ENCODE measurements at places on chromosomes 6 and 20. TPM values are rescaled to one million over a fixed set of nuclear protein-coding genes. Genes with fewer than 3 reads are reported as not detected.

Gene TRDN
- not detected for total RNA-seq

Gene GPSM3
- total RNA-seq = 89.5 TPM

Gene ERVFRD-1
- not detected for total RNA-seq

Gene SIRPB1
- 2.3 TPM for total RNA-seq

Gene PEDS1
- total RNA-seq = 20.2 TPM

Gene SMOC2
- not detected for total RNA-seq

Gene TMC2
- total RNA-seq = not detected

Gene CITED2
- total RNA-seq = 69.8 TPM

DNA sequence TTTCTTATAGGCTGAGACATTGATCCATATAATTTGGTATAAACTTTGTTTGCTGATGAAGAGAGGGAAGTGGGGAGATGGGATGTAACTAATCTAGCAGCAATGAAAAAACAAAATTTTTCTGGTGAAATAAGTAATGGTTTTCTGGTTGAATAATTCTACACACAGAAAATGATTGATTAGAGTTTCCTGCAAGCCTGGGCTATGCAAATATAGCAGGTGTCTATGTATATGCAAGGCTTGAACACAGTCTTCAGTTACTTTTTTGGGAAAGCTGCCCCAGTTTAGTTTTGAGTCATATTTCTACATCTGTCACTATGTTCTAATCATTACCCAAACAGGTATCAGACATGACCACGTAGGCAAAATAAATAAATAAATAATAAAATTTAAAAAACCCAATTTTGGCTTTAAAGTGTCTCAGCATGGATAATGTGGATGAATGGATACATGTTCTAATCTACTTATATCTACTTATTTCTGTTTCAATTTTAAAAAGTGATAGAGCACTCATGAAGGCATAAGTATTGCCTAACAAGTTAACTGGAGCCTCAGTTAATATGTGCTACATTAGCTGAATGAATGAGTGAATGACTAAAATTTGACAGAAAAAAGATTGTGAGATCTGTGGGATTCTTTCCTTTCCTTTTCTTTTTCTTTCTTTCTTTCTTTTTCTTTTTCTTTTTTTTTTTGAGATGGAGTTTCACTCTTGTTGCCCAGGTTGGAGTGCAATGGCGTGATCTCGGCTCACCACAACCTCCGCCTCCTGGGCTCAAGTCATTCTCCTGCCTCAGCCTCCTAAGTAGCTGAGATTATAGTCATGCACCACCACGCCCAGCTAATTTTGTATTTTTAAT, 37.2 kb upstream of the TFB1M start:
- DNase-seq = no peak
- H3K4me3 ChIP-seq = no peak overlapping the region
- no peak overlapping the region for H3K27ac ChIP-seq
- H3K27me3 ChIP-seq = peaks cover 5% of the 10 kb centered on the region
- no peaks in the 10 kb centered on the region for H3K36me3 ChIP-seq

- no peak overlapping the region for H3K4me3 ChIP-seq
- no peaks in the 10 kb centered on the region for H3K36me3 ChIP-seq
- H3K27me3 ChIP-seq = no peaks in the 10 kb centered on the region
- no peak overlapping the region for H3K27ac ChIP-seq
- no peaks in the 10 kb centered on the region for H3K4me1 ChIP-seq
Observed at GRCh38 chr20:11267131-11267761, 593.4 kb upstream of the JAG1 start.

- no peaks in the 10 kb centered on the region for H3K4me1 ChIP-seq
- H3K27ac ChIP-seq = no peak overlapping the region
- DNase-seq = no peak
- H3K4me3 ChIP-seq = no peak overlapping the region
Observed at GRCh38 chr6:116087437-116088027, 13.1 kb upstream of the NT5DC1 start.

DNA sequence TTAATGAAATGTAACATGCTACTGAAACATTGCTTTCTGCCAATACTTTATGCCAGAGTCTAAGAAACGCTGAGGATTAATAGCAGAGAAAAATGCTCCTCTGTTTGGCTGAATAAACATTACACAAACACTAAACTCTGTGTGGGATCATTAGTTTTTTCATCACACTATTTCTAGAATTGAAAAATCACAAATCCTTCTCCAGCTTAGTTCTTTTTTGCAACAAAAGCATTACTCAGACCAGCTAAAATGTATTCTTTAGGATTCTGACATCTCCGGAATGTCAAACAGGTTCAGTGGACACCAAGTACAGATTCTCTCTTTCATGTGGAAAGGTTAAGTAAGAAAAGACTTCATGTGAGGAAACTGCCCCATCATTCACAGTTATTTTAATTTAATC, 226.9 kb downstream of the SIM1 start:
- DNase-seq = no peak
- H3K27me3 ChIP-seq = no peaks in the 10 kb centered on the region
- H3K36me3 ChIP-seq = no peaks in the 10 kb centered on the region
- H3K27ac ChIP-seq = no peak overlapping the region

DNA sequence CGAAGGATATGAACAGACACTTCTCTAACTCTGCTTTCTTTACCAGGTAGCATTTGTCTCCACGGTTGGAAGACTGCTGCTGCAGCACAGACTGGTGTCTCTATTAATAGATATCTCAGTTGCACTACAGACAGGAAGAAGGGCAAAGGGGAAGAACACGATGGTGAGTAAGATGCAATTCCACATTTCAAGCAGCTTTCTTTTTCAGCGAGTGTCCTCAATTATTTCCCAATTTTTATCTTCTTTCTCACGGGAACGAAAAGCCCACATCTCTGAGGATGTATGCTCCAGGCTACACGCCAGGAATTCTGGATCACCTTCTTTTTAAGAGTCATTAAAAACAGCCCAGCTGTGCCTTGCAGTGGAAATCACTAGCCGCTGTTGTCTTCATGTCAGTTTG, 311.6 kb upstream of the ECI2 start:
- no peaks in the 10 kb centered on the region for H3K27me3 ChIP-seq
- H3K27ac ChIP-seq = no peak overlapping the region
- no peaks in the 10 kb centered on the region for H3K36me3 ChIP-seq
- no peak for DNase-seq

DNA sequence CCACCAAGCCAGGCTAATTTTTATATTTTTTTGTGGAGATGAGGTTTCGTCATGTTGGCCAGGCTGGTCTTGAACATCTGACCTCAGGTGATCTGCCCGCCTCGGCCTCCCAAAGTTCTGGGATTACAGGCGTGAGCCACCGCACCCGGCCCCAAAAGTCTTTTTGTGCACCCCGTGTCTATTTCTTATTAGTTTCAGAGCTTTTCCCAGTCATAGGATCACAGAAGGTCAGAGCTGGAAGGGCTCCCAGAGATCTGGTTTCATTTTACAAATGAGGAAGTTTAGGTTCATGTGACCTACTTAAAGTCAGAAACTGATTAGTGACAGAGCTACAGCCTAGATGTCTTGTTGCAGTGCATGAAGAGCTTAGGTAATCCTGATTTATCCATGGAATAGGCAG, 1.6 kb upstream of the OGFRL1 start:
- H3K4me1 ChIP-seq = peaks cover 14% of the 10 kb centered on the region
- H3K27me3 ChIP-seq = no peaks in the 10 kb centered on the region
- no peaks in the 10 kb centered on the region for H3K36me3 ChIP-seq
- no peak overlapping the region for H3K27ac ChIP-seq
- no peak for DNase-seq
- H3K4me3 ChIP-seq = no peak overlapping the region

DNA sequence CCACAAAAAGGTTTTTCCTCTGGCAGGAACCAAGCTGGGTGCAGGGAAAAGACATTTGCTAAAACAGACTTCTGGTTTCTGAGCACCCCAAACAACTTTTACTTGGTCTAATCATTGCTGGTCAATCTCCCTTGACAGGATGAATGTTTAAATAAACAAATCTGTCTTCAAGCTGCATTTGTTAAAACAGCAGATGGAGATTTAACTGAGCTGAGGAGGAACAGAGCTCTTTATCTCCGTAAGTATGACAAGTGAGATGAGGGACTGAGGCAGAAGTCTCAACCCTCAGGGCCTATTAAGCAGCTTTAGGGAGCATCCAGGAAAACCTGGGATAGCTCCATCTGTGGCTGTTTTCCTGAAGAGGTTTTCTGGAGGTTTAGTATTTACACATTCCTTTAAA, 40.6 kb downstream of the NINL start:
- no peak overlapping the region for H3K27ac ChIP-seq
- H3K36me3 ChIP-seq = no peaks in the 10 kb centered on the region
- H3K4me1 ChIP-seq = no peaks in the 10 kb centered on the region
- no peak overlapping the region for H3K4me3 ChIP-seq
- no peaks in the 10 kb centered on the region for H3K27me3 ChIP-seq

DNA sequence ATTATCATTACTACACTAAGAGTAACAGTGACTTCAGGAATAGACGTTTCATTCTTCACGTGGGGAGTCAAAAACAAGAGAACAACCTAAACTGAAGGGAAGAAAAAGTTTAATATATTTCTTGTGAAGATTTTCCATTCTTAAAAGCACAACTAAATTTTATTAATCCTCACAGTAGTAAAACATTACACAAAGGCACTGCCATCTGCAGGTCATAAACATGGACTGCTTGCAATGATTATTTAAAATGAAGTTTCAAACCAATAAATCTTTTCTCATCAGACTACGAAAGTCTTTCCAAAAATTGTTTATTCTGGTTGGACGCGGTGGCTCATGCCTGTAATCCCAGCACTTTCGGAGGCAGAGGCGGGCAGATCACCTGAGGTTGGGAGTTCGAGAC, 2.6 kb downstream of the NCOA5 start:
- no peak overlapping the region for H3K4me3 ChIP-seq
- H3K27ac ChIP-seq = no peak overlapping the region
- no peak for DNase-seq
- H3K36me3 ChIP-seq = no peaks in the 10 kb centered on the region

DNA sequence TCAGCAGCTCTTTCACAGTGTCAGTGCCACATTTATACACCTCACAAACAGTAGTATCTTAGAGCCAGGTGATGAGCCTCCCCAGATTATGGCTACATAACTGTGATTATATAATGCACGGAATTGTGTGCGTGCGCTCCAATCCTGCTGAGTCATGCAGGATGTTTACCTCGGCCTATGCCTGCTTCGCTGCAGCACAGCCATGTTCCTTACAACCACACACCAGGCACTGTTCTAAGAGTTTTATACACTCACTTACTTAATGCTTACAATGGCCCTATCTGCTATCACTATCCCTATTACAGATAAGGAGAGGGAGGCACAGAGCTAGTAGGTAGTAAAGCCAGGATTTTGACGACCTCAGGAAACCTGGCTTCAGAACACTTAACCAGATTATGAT, 7.3 kb downstream of the ZKSCAN3 start:
- DNase-seq = no peak
- H3K36me3 ChIP-seq = no peaks in the 10 kb centered on the region
- no peak overlapping the region for H3K27ac ChIP-seq

GRCh38 chr6:2918936-2919335, 15.8 kb upstream of the SERPINB9 start:
- peaks cover 8% of the 10 kb centered on the region for H3K4me1 ChIP-seq
- DNase-seq = no peak
- no peaks in the 10 kb centered on the region for H3K27me3 ChIP-seq
- no peaks in the 10 kb centered on the region for H3K36me3 ChIP-seq
- no peak overlapping the region for H3K4me3 ChIP-seq
- H3K27ac ChIP-seq = no peak overlapping the region

DNA sequence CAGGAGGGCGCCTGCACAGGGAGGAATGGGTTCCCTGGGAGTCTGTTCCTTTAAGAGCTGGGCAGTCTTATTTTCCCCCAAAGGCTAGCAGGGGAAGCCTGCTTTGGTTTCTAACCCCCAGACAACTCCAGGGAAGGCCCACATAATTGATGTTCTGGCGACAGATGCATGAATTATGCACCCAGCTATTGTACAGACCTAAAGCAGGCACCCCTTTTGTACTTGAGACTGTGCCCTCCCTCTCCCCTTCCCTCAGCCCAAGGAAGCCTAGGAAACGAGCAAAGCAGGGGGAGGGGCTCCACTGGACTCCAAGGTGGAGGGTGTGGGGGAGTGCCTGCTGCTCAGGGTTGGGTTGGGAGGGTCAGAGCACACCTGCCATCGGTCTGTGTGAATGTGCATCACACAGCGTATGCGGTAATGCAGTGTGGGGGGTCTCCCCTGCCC, 102.1 kb downstream of the KCNB1 start:
- peaks cover 4% of the 10 kb centered on the region for H3K27me3 ChIP-seq
- no peak overlapping the region for H3K4me3 ChIP-seq
- no peak overlapping the region for H3K27ac ChIP-seq
- H3K36me3 ChIP-seq = no peaks in the 10 kb centered on the region
- DNase-seq = no peak

- no peak for DNase-seq
- no peaks in the 10 kb centered on the region for H3K36me3 ChIP-seq
- H3K27ac ChIP-seq = no peak overlapping the region
- H3K27me3 ChIP-seq = no peaks in the 10 kb centered on the region
Observed at GRCh38 chr6:47690214-47690613, 8.2 kb upstream of the ADGRF4 start.

GRCh38 chr20:15922556-15922955, 650.7 kb downstream of the KIF16B start:
- H3K27ac ChIP-seq = no peak overlapping the region
- no peak overlapping the region for H3K4me3 ChIP-seq
- no peaks in the 10 kb centered on the region for H3K36me3 ChIP-seq
- H3K4me1 ChIP-seq = no peaks in the 10 kb centered on the region

- no peaks in the 10 kb centered on the region for H3K4me1 ChIP-seq
- no peaks in the 10 kb centered on the region for H3K36me3 ChIP-seq
- DNase-seq = no peak
- H3K27ac ChIP-seq = no peak overlapping the region
Observed at GRCh38 chr6:89485320-89485719, 52.4 kb downstream of the ANKRD6 start.

- H3K27me3 ChIP-seq = no peaks in the 10 kb centered on the region
- H3K4me3 ChIP-seq = no peak overlapping the region
- peaks cover 6% of the 10 kb centered on the region for H3K4me1 ChIP-seq
- H3K36me3 ChIP-seq = no peaks in the 10 kb centered on the region
- H3K27ac ChIP-seq = no peak overlapping the region
Observed at GRCh38 chr6:166379800-166380199, 2.9 kb downstream of the MPC1 start.

- H3K27me3 ChIP-seq = no peaks in the 10 kb centered on the region
- no peak overlapping the region for H3K27ac ChIP-seq
- no peak overlapping the region for H3K4me3 ChIP-seq
- no peaks in the 10 kb centered on the region for H3K36me3 ChIP-seq
- no peak for DNase-seq
Observed at GRCh38 chr6:1695546-1696462, 86.1 kb downstream of the FOXC1 start.

DNA sequence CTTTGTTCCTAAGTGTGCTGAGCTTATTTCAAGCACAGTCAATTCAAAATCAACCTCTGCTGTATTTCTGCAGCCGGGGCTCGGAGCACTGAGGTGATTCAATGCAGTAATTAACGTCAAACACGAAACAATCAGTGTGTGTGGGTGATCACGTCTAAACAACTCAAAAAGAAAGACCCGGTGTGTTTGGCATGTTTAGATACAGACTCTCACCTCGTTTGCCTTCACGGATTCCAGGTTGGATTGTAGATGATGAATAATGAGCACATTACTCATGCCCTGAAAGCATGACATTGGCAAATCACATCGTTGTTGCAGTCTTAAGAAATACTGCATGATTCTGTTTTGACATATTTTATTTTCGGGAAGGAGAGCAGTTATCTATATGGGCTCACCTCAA, 231.0 kb downstream of the QKI start:
- no peak overlapping the region for H3K27ac ChIP-seq
- H3K4me1 ChIP-seq = no peaks in the 10 kb centered on the region
- no peak for DNase-seq
- H3K27me3 ChIP-seq = no peaks in the 10 kb centered on the region
- no peak overlapping the region for H3K4me3 ChIP-seq

All from CD8-positive, alpha-beta memory T cell (primary cell).